ENCODE measurements at places on chromosomes 12 and 14. TPM values are rescaled to one million over a fixed set of nuclear protein-coding genes. Genes with fewer than 3 reads are reported as not detected.

Gene ASCL1
- total RNA-seq: not detected

Gene KRT2
- total RNA-seq: not detected

Gene STXBP6
- total RNA-seq: 67.4 TPM

Gene CSRP2
- 65.1 TPM for total RNA-seq

Gene KRT78
- total RNA-seq: 0.40 TPM

Gene LRRC43
- total RNA-seq: 2.7 TPM

Gene DDX47
- 84.9 TPM for total RNA-seq

Gene RHNO1
- total RNA-seq: 20.4 TPM

Gene ZDHHC22
- not detected for total RNA-seq

- H3K36me3 ChIP-seq: no peaks in the 10 kb centered on the region
- no peak overlapping the region for H3K27ac ChIP-seq
- peak overlapping the region; percentile 46 for H3K4me3 ChIP-seq
- no peak for DNase-seq
- H3K4me1 ChIP-seq: peaks cover 2% of the 10 kb centered on the region
Observed at GRCh38 chr12:402029-402389, 565 bp downstream of the CCDC77 start.

DNA sequence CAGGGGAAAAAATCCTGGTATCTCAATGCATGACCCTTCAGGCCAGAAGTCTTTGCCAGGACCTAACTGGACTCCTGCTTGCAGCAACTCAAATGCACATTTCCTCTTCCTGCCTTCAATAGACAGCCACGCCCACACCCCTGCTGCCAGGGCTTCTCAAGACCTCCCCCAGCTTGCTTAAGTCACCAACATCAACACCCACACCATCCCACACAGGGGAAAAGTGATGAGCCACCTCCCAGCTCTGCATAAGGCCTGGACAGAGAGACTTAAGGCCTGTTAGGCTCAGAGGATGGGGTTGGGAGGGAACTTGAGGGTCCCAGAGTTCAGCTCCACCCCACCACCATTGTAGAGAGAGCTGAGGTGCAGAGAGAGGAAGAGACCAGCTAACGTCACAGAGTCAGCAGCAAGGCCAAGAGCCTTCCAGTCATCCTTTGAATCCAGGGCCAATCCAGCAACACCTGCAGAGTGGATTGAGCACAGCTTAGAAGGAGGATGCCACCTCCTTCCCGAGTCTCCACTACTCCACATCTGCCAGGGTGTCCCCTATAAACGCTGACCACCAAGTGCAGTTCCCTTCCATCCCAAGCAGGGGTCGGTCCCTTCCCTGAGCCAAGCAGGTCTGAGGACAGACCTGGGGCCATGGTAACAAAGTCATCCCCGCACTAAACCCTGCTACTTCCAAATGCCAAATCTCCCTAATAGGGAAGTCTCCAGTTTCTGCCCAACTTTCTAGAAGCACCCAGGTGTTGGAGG is 50.0 kb downstream of the KDM2B start:
- no peak overlapping the region for H3K4me3 ChIP-seq
- no peaks in the 10 kb centered on the region for H3K27me3 ChIP-seq
- no peaks in the 10 kb centered on the region for H3K36me3 ChIP-seq
- peaks cover 20% of the 10 kb centered on the region for H3K4me1 ChIP-seq

DNA sequence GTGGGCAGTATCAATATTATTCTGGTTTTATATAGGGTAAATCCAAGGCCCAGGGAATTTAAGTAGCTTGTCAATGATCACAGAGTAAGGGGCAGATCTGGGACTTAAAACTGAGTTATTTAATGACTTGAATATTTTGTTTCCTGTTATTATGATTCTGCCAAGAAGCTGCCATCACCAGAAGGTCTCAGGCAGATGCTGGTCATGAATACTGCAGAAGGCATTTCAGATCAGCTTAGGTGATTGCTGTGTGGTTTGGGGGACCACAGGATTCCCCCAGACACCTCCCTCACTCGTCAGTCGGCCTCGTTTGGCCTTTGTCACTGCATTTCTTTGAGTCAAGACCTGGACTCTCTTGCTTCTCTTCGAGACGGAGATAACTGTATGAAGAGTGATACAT is 47.7 kb upstream of the EVL start:
- no peaks in the 10 kb centered on the region for H3K27me3 ChIP-seq
- no peak for DNase-seq
- no peak overlapping the region for H3K4me3 ChIP-seq

- DNase-seq: no peak
- H3K36me3 ChIP-seq: no peaks in the 10 kb centered on the region
- H3K27ac ChIP-seq: no peak overlapping the region
- H3K27me3 ChIP-seq: no peaks in the 10 kb centered on the region
Observed at GRCh38 chr14:97626088-97626487, 828.9 kb downstream of the VRK1 start.

GRCh38 chr14:38583471-38583870 is 327.6 kb upstream of the CLEC14A start:
- no peaks in the 10 kb centered on the region for H3K27me3 ChIP-seq
- no peaks in the 10 kb centered on the region for H3K36me3 ChIP-seq
- no peaks in the 10 kb centered on the region for H3K4me1 ChIP-seq
- DNase-seq: no peak

DNA sequence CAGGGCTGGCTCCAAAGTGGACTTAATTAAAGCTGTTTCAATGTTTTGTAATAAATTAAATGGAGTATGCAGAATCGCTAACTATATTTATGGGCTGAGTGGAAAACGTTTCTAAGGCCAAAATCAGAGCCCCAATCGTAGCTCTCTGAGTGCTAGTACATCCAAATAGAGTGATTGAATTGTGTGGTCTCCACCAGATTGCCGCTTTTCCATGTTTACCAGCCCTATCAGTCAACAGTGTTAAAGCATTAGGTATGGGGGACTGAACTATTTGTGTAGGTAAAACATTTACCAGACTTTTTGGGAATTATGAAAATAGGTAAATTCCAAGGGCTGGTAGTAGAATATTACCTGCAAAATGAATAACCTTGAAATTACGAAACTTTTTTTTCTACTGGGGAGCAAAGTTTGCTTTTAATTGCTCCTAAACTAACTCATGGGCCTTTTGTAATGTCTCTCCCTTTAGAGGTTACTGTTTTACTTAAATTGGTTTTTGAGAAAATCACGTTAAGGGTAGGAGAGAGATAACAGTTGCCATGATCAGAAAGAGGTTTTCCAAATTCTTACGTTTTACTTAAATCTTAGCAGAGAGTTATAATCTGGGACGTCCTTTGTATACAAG is 28.0 kb upstream of the METAP2 start:
- no peaks in the 10 kb centered on the region for H3K27me3 ChIP-seq
- H3K4me1 ChIP-seq: no peaks in the 10 kb centered on the region
- H3K36me3 ChIP-seq: no peaks in the 10 kb centered on the region
- no peak overlapping the region for H3K27ac ChIP-seq

DNA sequence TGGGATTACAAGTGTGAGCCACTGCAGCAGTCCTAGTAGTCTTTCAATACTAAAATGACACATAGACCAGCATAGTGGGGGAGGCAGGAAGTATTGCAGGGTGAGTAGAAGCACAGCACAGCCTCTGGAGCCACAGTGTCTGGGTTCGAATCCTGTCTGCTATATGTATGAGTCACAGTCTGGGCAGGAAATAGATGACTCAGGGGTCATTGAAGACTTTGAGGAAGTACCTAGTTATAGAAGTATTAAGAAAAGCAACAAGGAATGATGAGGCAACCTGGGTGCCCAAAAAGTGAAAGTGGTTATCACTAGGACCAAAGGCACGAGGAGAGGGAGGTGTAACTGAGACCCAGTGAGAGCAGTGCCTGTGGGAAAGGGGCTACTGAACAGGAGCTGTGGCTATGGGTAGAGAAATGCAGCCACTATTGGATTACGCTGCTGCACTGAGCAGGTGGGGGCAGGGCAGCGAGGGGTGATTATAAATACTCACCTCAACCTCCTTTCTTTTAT is 124.0 kb downstream of the PDE3A start:
- H3K27me3 ChIP-seq: no peaks in the 10 kb centered on the region
- peaks cover 4% of the 10 kb centered on the region for H3K4me1 ChIP-seq
- no peak overlapping the region for H3K4me3 ChIP-seq
- DNase-seq: no peak

GRCh38 chr12:68207276-68207675 is 18.3 kb downstream of the IL26 start:
- H3K36me3 ChIP-seq: no peaks in the 10 kb centered on the region
- H3K4me3 ChIP-seq: no peak overlapping the region
- no peaks in the 10 kb centered on the region for H3K4me1 ChIP-seq
- DNase-seq: no peak
- H3K27me3 ChIP-seq: no peaks in the 10 kb centered on the region
- no peak overlapping the region for H3K27ac ChIP-seq

DNA sequence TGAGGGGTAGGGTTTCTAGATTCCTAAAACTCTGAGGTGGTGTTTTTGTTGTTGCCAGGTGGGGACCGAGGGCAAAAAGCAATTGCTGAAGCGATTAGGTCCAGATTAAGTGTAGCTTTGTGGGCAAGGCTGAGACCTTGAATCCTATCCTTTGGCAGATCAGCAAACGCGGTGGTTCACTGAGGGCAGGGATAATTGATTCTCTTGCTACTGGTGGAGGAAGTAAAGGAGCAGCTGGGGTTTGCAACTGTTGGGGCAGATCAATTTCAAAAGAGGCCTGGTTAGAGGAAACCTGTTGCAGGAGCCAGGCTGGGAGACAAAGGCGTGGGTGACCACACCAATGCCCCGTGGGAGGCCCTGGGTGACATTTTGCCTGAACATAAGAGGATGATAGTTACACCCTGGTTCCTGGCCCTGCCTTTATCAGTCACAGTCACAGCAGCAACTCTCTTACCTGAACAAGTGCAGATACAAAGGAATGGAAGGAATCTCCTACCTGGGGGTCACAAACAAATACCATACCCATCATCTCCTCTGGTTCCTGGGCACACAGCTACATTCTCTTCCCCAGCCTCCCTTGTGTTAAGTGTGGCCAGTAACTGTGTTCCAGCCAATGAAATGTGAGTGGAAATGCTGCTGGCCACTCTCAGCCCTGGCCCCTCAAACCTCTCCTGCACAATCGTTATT is 43.3 kb upstream of the RASSF3 start:
- DNase-seq: no peak
- H3K4me3 ChIP-seq: no peak overlapping the region
- no peaks in the 10 kb centered on the region for H3K27me3 ChIP-seq
- H3K4me1 ChIP-seq: peaks cover 16% of the 10 kb centered on the region
- no peak overlapping the region for H3K27ac ChIP-seq

GRCh38 chr14:79279645-79280597 is 931.4 kb downstream of the DIO2 start:
- DNase-seq: peak; percentile 27
- H3K27ac ChIP-seq: no peak overlapping the region
- no peaks in the 10 kb centered on the region for H3K36me3 ChIP-seq
- H3K27me3 ChIP-seq: no peaks in the 10 kb centered on the region
- H3K4me3 ChIP-seq: peak overlapping the region; percentile 74
- H3K4me1 ChIP-seq: peaks cover 19% of the 10 kb centered on the region

DNA sequence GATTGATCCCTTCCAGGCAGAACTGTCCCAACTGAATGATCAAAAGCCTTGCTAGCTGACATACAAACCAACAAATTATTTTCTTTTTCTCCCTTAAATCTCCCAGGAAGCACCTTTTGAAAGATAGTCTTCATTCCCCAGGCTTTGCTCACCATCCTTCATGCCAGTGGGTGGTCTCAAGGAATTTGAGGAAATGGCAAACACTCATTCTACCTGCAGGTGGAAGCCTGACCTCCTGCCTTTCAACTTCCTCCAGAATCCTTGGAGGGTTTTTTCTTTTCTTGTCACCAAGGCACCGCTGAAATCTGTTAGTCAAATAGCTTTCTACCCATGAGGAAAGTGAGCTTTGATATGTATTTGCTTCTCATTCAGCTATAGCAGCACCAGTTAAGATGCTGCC is 128.5 kb downstream of the WIF1 start:
- DNase-seq: no peak
- no peak overlapping the region for H3K27ac ChIP-seq
- H3K4me1 ChIP-seq: no peaks in the 10 kb centered on the region
- no peaks in the 10 kb centered on the region for H3K36me3 ChIP-seq
- no peak overlapping the region for H3K4me3 ChIP-seq

- no peak overlapping the region for H3K4me3 ChIP-seq
- DNase-seq: no peak
- H3K36me3 ChIP-seq: peaks cover 36% of the 10 kb centered on the region
- peaks cover 8% of the 10 kb centered on the region for H3K4me1 ChIP-seq
- H3K27ac ChIP-seq: peak overlapping the region; percentile 84
- H3K27me3 ChIP-seq: no peaks in the 10 kb centered on the region
Observed at GRCh38 chr12:49019443-49020324, 1.1 kb upstream of the PRKAG1 start.

DNA sequence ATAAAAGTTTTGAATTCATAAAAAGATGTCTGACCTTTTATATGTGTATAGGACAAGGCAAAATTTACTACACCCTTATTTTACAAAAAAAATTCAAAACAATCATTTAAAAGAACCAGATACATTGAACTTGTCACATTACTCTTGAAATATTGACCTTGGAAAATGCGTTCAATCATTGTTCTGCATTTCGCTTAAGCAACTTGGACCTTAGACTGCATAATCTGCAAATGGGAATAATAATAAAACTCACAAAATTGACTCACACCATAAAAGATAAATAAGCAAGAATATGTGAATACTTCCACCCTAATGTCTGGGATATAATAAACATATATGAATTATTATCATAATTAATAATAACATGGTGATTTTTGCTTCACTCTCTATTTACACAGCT is 69.4 kb upstream of the PTPRB start:
- H3K27me3 ChIP-seq: no peaks in the 10 kb centered on the region
- DNase-seq: no peak
- H3K36me3 ChIP-seq: no peaks in the 10 kb centered on the region
- H3K4me3 ChIP-seq: no peak overlapping the region

GRCh38 chr14:54653712-54654469 is 87.0 kb downstream of the SAMD4A start:
- H3K36me3 ChIP-seq: no peaks in the 10 kb centered on the region
- H3K4me3 ChIP-seq: no peak overlapping the region
- H3K27me3 ChIP-seq: no peaks in the 10 kb centered on the region
- peak; percentile 33 for DNase-seq
- H3K4me1 ChIP-seq: peaks cover 34% of the 10 kb centered on the region

GRCh38 chr14:105907276-105907675 is 380.9 kb downstream of the TMEM121 start:
- H3K27ac ChIP-seq: no peak overlapping the region
- H3K4me1 ChIP-seq: no peaks in the 10 kb centered on the region
- no peaks in the 10 kb centered on the region for H3K36me3 ChIP-seq
- no peak overlapping the region for H3K4me3 ChIP-seq
- no peak for DNase-seq
- H3K27me3 ChIP-seq: no peaks in the 10 kb centered on the region

GRCh38 chr14:82536566-82536965 is 1002.9 kb upstream of the SEL1L start:
- DNase-seq: no peak
- no peaks in the 10 kb centered on the region for H3K36me3 ChIP-seq
- no peak overlapping the region for H3K4me3 ChIP-seq
- H3K27ac ChIP-seq: peak overlapping the region; percentile 51

GRCh38 chr12:89072294-89073026 is 279.8 kb downstream of the DUSP6 start:
- H3K4me1 ChIP-seq: peaks cover 5% of the 10 kb centered on the region
- no peak overlapping the region for H3K27ac ChIP-seq
- DNase-seq: no peak

- no peaks in the 10 kb centered on the region for H3K27me3 ChIP-seq
- H3K27ac ChIP-seq: no peak overlapping the region
- no peaks in the 10 kb centered on the region for H3K36me3 ChIP-seq
- no peaks in the 10 kb centered on the region for H3K4me1 ChIP-seq
- DNase-seq: no peak
- no peak overlapping the region for H3K4me3 ChIP-seq
Observed at GRCh38 chr14:37816135-37816534, 220.7 kb downstream of the TTC6 start.

- no peaks in the 10 kb centered on the region for H3K36me3 ChIP-seq
- no peak overlapping the region for H3K4me3 ChIP-seq
- no peak for DNase-seq
- peaks cover 6% of the 10 kb centered on the region for H3K4me1 ChIP-seq
Observed at GRCh38 chr12:120342175-120343038, 14.8 kb upstream of the PLA2G1B start.
